Esophagus mucosa (tissue), 1 donor: ENCODE measurements at places on chromosomes 3 and 15. TPM values are rescaled to one million over a fixed set of nuclear protein-coding genes. Genes with fewer than 3 reads are reported as not detected.

Gene ENTPD3
- 9.2 TPM for total RNA-seq

Gene FRMD5
- total RNA-seq, result 0.20 TPM

Gene PLA2G4D
- total RNA-seq, result 1.5 TPM

Gene EPHB1
- total RNA-seq, result 0.40 TPM

Gene MKRN2OS
- 6.3 TPM for total RNA-seq
